ENCODE measurements at places on chromosomes 2 and 18.

DNA sequence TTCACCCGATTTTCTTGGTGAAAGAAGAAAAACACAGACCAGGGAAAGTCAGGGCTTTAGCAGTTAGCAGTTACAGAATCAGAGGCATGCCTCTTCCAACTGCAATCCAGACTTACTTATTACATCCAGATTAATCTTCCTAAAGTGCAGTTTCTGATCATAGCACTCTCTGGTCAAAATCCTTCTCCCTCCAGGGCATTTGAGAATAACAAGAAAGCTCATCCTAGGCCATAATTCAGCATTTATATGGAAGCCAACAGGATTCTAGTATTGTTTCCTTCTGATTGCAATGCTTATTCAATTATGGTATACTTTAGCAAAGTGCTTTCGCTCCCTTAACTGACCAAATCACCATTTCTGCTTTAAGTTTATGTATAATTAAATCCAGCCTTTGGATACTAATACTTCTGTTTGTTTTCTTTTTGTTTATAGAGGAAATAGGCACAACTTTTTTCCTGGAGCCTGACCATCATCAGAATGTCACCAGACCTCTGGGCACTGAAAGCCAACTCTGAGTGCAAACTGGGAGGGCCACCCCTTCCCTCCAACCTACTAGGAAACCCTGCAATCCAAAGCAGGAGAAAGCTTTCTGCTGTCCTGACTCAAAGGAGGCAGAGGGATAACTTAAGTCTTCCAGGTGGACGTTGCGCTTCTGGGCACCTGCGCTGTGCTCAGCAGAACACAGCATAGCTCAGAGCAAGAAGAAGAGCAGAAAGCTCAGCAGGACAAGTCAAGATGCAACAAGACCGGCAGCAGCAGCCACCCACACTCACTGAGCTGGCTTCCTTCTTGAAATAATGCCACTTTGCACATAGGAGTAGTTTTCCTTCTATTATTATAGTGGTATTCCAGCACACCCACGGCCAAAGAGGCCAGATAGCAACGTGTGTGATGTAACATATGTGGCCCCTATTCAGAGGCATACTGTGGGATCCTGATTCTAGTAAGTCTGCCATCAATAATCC, 99.3 kb downstream of the STK39 start:
- DNase-seq, result no peak

DNA sequence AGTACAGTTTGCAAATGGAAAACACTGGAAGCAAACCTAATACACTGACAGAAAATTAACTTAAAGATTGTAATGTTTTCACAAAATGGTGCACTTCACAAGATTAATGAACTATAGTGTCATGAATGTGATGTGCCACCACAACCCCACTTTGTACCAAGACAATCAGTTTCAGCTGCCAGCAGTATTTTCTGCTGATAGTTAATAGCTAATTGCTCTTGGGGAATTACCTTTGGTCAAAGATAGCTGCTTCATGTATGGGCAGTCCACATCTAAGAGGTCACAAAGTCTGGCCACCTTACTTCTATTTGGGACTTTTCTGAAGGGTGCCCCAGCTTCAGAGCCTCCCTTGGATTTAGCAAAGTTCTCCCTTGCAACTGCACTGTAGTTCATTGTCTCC, 254.0 kb downstream of the CALCRL start:
- DNase-seq, result no peak

DNA sequence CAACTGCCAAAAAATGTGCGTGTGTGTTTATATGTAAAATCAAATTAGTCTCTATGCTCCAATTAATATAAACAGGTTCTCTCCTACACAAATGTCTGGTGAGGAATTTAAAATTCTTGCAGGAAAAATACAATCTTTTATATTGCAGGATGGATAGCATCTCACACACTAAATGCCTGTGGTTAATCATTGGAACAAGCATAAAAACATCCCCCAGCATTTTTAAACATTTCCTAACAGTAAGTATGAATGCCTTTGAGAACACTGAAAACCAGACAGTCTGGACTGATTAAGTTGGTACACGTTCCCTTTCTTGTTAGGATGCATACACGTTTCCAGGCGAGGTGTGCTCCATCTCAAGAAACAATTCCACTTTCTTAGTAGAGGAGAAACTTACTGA, 29.9 kb upstream of the PDE1A start:
- no peak for DNase-seq

DNA sequence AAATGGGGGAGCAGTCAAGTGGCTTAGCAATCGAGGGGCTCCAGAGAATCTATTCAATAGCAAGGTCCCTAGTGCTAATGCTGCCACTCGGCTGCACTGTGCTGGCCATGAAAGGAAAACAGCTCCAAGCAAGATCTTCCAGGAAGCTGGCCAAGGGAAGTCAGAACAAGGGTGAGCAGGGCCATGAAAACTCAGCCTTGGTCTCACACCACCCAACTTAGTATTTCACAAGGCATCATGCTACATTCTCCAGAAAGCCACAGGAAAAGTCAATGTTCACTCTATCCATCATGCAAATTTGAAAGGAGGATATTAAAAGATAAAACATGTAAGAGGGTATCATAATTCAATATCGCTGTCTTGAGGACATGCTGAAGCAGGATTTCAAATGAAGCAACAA, 35.7 kb downstream of the NRP2 start:
- no peak for DNase-seq

DNA sequence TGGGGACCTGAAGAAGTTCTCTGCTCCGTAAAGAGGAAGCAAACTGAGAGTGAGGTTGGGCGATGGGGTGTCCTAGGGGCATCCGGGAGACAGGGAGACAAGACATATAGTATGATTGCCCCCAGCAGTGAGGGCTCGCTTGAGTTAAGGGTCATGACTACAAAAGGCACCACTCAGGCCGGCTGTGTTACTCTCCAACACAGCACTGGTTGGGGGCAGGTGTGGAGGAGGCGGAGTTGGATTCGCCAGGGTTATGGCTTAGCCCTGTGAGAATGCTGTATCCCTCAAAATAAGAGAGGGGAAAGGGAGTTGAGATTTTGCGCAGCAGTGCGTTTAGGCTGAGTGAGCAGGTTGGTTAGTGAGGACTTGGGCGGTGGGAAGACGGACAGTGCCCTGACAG, 12.0 kb downstream of the DYSF start:
- no peak for DNase-seq

DNA sequence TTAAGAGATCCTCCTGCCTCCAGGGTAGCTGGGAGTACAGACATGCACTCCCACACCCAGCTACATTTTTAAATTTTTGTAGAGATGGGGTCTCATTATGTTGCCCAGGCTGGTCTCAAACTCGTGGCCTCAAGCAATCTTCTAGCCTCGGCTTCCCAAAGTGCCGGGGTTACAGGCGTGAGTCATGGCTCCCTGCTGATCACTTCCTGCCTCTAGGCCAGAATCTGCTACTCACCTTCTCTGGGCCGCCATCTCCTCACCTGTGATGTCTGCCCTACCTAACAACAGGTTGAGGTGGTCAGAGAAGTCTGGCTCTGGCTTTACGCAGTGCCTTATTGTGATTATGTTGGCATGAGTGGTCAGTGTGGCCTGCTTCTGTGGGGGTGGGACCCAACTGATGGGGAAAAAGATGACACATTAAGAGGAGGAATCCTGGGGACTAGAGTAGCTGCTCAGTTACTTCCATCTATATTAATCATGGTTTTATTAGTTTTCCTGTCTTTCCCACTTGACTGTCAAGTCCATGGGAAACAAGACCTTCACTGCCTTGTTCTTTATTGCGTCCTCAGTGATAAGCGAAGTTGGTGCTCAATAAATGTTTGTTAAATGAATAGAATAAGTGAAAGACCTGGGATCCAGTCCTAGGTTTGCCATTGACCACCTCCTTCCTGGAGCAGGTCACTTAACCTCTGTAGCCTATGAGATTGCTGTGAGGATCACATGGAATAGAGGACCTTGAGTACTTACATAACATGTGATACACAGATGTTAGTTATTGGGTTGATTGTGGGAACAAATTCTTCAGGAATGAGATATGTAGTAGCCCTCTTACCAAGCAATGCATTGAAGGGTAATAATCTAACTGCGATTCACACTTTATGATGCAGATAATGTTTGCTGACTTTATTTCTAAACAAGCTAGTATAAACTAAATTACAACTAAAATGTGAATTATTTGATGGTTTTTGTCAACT, 15.7 kb downstream of the KCTD1 start:
- DNase-seq, result no peak

DNA sequence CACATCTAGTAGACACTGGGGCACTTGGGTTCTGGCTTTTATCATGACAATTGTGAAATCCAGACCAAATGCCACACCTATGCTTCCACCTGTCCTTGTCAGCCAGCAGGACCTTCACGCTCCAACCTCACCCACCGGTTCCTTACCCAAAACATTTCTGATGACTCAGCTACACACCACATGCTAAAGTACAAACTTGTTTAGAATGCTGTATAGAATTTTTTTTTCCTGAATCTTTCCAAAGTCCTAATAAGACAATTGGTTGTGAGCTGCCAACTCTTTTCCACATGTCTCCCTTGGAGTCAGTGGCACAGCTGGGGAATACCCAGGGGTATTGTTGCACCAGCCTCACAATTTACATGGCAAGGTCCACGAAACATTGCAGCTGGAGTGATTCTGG, 75.5 kb upstream of the LPIN2 start:
- no peak for DNase-seq

- DNase-seq, result no peak
Measured at GRCh38 chr2:134425724-134426496, 172.0 kb downstream of the MGAT5 start.

GRCh38 chr18:42545825-42546224, 569.7 kb downstream of the RIT2 start:
- DNase-seq, result no peak

DNA sequence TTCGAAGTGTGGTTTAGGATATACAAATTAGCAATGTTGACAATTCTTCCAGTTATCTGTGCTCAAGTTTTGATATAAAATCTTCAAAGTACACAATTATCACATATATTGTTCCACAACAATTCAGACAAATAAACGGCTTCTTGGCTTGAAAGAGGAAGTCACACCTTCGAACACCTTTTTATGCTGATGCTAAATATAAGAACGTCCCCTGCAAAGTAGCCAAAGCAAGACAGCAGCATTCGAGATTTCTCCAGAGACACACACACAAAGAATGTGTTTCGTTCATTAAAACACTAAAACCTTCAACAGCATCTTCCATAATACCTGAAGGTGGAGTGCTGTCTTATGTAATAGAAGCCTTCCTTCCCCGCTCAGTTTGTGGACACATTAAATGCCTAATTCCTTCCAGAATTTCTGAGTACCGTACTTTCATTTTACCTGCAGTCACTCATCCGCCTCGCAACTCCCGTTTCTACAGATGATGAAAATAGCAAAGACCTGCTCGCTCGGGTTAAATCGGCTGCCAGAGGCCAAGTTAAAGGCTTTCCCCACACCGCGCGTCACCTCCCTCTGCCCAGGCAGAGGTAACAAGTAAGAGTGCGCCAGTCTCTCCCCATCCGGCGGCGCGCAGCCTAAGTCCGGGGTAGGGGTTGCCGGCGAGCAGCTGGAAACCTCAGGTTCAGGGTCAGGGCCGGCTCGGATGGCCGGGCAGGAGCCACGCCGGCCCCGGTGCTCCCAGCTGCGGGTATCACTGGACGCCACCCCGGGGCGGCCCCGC, 847 bp downstream of the SERPINE2 start:
- peak; percentile 50 for DNase-seq

- DNase-seq, result no peak
Measured at GRCh38 chr2:127410871-127411652, 7.2 kb upstream of the PROC start.

DNA sequence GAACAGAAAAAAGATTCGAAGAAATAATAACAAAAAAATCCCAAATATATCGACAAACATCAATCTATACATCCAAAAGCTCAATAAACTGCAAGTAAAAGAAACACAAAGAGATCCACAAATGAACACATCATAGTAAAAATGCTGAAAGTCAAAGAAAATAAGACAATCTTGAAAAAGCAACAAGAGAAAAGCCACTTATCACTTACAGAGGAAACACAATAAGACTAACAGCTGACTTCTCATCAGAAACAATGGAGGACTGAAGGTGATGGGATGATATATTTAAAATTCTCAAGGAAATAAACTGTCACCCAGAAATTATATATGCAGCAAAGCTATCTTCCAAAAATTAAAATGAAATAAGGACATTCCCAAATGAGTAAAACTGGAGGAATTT, 140.3 kb downstream of the NDUFA10 start:
- no peak for DNase-seq

DNA sequence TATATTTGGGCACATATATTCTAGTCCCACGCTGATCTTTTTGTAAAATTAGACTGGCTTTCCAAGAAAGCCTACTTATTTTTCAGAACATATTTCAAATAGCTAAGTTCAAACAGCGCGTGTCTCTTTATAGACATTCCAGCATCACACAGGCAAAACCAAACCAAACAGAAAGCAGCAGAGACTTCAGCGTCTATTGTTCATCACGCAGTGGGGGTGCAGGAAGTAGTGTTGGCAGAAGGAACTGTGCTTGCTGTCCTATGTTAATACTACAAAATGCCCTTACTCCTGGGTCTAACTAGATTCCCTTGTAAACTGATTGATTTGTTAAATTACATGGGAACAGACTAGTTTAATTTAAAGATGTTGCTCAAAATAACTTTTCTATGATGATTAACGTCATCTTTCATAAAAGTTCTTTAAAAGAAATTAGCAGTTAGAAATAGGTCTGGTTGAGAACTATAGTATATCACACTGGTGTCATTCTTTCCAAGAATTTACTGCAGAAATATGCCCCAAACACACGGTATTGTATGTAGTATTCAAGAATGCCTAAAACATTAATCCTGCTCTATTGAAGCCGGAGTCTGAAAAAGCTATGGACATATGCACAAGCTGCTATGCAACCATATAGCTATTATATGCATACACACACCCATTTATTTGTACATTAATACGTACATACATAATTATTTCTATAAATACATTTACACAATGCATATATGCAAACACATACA, 436.3 kb downstream of the CBLN2 start:
- no peak for DNase-seq

DNA sequence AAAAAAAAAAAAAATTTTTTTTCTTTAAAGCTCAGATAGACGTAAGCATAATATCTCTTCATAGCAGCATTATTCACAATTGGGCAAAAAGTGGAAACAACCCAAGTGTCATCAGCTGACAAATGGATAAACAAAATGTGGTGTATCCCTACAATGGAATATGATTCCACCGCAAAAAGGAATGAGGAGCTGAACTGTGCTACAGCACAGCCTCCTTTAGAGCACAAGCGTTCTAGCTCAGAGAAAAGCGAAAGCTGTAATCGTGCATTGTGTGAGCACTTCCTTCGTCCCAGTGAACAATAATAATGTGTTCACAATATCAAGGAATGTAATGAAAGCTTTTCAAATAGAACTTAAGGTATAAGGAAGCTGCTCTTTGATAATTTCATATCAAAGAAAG, 11.7 kb upstream of the CHMP1B start:
- DNase-seq, result no peak

- DNase-seq, result no peak
Measured at GRCh38 chr2:158217593-158217992, 115.9 kb downstream of the UPP2 start.

- DNase-seq, result no peak
Measured at GRCh38 chr18:28439870-28440269, 262.9 kb upstream of the CDH2 start.

DNA sequence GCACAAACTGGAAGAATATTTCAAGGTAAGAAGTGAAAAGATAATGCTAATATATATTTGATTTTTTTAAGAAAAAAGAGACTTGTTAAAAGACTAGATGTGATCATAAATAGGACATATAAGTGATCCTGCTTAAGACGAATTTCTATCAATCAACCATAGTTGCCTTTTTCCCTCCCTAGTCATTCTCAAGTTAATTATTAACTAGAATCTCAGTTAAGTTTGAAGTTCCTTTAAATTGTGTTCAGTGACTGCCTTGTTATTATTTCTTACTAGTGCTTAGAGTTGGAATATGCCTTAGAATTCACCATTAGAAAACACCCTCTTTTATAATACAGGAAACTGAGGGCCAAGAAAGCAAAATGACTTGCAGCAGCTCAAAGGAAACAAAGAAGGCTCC, 141.5 kb upstream of the SP5 start:
- no peak for DNase-seq
